IPS DF 6.9 (cell line): ENCODE measurements at places on chromosomes 2 and 18.

GRCh38 chr2:66717973-66718372 is 283.0 kb downstream of the MEIS1 start:
- DNase-seq, result no peak

DNA sequence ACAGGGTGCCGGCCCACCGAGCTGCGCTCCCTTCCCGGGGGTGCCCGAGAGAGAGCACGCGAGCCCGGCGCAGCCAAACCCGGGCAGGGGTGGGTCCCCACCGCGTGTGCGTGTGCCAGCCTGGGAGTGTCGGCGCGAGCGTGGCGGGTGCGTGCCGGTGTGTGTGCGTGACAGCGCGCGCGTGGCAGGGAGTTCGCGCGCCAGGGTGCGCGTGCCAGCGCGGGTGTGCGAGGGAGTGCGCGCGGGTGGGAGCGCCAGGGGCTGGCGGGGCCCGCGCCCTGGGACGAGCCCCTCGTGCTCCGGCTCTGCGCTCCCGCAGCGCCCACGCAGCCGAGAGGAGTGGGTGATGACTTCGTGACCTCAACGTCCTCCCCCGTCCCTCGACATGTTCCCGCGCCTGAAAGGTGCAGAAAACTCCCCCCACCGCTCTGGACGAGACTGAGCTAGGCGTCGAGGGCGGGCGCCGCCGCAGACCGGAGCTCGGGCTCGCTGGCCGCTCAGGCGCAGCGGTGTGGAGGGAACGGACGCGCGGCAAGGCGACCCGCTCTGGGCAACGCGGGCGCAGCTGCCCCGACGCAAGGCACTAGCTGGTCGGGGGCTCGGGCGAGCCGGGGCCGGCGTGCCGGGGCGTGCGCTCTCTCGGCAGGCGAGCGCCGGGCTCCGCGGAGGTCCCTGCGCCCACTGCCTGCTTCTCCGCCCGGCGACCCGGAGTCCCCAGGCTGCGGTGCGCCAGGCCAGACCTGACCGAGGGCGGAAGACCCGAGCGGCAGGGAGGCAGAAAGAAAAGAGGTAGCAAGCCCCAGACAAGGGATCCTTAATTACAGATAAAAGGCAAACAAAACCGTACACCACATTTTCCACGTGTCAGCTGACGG is 582.8 kb downstream of the ZEB2 start:
- DNase-seq, result no peak

GRCh38 chr2:190050001-190050400 is 12.5 kb downstream of the MSTN start:
- DNase-seq, result no peak

DNA sequence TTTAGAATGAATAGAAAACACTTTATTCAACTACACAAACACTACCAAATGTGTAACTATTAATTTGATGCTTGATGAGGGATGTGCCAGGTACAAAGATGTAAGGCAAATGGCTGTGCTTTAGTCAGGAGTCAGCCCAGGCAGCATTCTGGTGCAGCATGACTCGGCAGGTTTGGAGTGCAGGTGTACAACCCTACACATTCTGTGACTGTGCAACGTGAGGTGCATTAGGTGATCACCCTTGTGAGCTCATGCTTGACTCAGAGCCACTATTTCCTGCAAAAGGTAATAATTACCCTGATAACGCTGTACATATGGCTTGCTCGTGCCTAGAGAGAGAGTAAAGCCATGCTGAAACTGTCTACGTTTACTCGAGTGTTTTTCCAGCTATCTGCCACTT is 288.7 kb upstream of the DSEL start:
- DNase-seq, result peak; percentile 29

GRCh38 chr18:3688690-3689089 is 238.7 kb downstream of the TGIF1 start:
- DNase-seq, result no peak

DNA sequence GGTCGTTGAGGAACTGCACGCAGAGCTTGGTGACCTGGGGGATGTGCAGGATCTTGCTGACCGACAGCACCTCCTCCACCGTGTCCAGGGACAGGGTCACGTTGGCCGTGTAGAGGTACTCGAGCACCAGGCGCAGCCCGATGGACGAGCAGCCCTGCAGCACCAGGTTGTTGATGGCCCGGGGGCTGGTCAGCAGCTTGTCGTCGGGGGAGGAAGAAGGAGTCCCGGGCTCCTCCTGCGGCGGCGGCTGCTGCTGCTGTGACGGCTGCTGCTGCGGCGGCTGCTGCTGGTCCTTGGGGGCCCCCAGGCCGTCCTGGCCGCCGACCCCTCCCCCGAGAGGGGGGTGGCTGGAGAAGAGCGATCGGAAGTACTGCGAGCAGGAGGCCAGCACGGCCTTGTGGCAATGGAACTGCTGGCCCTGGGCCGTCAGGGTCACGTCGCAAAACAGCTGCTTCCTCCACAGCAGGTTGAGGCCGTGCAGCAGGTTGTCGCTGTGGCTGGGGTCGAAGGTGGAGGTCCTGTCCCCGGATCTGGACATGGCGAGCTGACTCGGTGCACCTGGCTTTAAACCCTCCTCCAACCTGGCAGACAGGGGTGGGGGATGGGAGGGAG is 2.7 kb downstream of the KLHL14 start:
- no peak for DNase-seq

DNA sequence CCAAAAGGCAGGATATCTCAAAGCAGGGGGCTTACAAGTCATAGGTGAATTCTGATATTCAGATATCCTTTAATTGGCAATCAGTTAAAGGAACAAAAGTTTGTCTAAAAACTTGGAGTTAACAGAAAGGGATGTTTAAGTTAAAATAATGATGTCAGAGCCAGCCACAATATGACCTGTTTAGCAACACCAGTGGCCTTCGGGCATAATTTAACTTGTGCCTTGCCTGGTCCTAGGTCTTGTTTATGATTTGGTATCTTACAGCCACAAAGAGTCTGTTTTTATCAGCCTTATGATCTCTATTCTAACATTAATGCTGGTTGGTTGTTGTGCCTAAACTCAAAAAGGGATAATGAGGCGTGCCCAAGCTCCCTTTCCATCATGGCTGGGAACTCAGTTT is 252.9 kb downstream of the RNF152 start:
- no peak for DNase-seq

- peak; percentile 43 for DNase-seq
Measured at GRCh38 chr2:40760071-40760666, 308.3 kb upstream of the SLC8A1 start.

GRCh38 chr2:54908591-54908990 is 141.7 kb downstream of the RTN4 start:
- no peak for DNase-seq

- DNase-seq, result no peak
Measured at GRCh38 chr2:226608451-226608850, 191.2 kb downstream of the IRS1 start.

DNA sequence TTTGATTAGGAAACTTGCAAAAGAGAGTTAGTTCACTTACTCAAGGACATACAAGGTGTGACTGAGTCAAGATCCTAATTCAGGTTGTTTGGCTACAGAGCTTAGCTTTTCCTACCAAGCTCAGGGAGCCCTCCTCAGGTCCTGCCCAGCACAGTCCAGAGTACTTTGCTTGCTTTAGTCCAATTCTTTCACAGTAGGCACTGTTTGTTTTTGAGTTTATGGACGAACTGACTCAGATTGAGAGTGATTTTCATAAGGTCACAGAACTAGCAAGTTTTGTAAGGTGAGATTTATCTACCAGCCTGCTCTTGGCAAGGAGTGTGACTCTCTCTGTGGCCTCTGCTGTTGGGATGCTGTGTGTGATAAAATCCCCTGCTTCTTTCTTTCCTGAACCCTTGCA is 310.5 kb downstream of the PTPRM start:
- DNase-seq, result no peak

- no peak for DNase-seq
Measured at GRCh38 chr18:582465-582864, 2.3 kb downstream of the CETN1 start.

- no peak for DNase-seq
Measured at GRCh38 chr2:170264865-170265264, 86.9 kb downstream of the MYO3B start.

DNA sequence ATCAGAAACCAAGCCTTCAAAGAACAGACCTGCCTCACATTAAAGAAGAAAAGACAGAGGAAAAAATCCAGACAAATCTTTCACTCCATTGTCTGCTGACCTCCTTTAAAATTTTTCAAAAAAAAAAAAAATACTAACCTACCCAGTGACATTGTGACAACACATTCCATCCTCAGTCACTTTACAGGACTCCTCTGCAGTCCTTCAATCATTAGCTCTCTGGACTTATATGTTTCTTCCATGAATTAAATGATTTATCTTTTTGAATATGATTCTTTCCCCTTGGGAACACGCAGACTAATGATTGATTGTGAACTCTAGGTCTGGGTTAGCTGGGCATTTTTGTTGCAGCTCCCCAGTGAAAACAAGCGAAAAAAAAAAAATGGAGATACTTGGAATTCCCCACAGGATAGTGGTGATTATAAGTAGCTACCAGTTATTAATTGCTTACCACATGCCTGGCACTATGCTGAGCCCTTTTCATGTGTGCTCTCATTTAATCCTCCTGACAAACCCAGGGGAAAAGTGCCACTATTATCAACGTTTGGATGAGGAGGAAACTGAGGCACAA is 261.3 kb upstream of the NCKAP5 start:
- no peak for DNase-seq

- DNase-seq, result no peak
Measured at GRCh38 chr2:63654959-63655358, 66.2 kb downstream of the MDH1 start.
